Suprapubic skin (tissue), 4 donors: ENCODE measurements at places on chromosomes 11 and 22. TPM values are rescaled to one million over a fixed set of nuclear protein-coding genes. Genes with fewer than 3 reads are reported as not detected.

DNA sequence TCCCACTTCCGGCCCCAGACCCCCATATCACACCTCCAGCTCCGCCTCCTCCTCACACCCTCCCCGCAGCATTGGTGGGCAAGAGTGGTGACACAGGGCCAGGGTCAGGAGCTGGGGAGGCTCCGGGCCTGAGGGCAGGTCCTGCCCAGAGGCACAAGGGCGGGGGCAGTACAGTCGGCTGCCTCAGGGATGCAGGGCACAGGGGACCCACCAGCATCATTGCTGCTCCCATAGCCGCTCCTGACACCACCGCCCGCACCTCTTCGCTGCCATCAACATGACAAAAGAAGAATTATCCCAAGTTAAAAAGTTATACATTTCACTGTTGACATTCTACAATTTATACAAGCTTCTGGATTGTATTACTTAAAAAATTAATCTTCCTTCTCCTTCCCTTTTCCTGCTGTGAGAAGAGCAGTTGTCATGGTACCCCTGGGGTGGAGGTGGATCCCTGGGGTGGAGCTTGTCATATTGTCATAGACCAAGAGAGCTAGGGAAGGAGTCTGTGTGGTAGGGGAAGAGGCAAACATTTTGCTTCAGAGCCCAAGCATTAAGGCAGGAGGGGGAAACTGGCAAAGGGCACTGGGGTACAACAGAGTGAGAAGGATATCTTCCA is 4.1 kb downstream of the SBF2 start:
- no peaks in the 10 kb centered on the region for H3K27me3 ChIP-seq
- H3K36me3 ChIP-seq = no peaks in the 10 kb centered on the region
- DNase-seq = no peak
- H3K27ac ChIP-seq = no peak overlapping the region
- peaks cover 40% of the 10 kb centered on the region for H3K4me1 ChIP-seq

DNA sequence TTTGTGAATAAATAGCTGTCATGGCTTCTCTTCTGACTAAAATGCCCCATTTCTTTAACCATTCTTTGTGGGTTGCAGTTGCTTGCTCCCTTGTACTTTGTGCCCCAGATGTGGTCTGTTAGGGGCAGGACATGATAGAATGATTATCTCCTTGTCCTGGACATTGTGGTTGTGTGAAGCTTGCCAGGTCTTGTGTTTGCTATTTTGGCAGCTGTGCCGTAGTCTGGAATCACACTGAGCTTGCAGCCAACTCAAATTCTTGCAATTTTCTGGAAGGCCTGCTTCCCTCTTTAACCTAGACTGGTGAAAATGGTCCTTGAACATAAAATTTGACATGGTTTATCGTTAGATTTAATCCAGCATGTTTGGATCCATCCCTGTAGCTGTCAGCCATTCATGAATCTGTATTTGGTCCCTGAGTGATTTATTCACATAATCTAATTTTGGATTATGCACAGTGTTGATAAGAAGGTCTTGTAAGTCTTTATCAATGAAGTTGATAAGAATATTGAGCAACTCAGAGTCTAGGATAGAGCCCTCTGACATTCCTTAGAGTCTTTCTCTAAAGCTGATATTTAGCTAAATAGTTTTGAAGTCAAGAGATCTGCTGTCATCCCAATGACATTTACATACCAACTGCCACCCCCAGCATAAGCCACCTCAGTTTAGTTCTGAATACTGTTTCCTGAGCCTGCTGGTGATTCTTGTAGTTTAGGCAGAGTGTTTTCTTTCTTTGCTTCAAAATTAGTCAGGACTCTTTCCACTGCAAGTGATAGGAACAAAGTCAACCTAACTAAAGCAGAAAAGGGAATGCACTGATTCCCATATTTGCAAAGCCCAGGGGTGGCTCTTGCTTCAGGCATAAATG is 9.8 kb downstream of the SPON1 start:
- no peaks in the 10 kb centered on the region for H3K36me3 ChIP-seq
- no peak overlapping the region for H3K4me3 ChIP-seq
- H3K27me3 ChIP-seq = peaks cover 4% of the 10 kb centered on the region
- no peak for DNase-seq
- H3K27ac ChIP-seq = peak overlapping the region; percentile 54
- peaks cover 10% of the 10 kb centered on the region for H3K4me1 ChIP-seq

DNA sequence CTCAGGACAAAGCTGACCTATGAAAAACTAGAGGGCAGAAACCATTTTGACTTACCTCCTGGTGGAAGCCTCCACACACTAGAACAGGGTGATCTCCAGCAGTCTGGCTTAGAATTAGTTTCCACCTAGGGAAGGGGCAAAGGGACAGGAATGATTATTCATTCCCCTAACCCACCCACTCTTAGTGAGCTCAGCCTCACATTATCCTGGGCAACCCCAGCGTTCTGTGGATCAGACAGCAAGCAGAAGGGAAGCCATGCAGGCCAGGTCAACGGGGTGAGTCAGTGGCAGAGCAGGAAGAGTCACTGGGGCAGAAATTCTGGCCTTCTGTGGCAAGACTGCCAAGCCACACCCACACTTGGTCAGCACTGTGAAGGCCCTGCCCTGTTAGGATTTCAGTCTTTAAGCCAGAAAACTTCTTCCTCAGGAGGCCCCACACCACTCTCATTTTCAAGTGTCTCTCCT is 10.5 kb downstream of the NUMA1 start:
- peaks cover 3% of the 10 kb centered on the region for H3K36me3 ChIP-seq
- DNase-seq = peak; percentile 91
- no peaks in the 10 kb centered on the region for H3K27me3 ChIP-seq

GRCh38 chr11:5631969-5632635 is 7.3 kb downstream of the TRIM34 start:
- no peak overlapping the region for H3K27ac ChIP-seq
- H3K4me1 ChIP-seq = no peaks in the 10 kb centered on the region
- DNase-seq = no peak
- H3K27me3 ChIP-seq = no peaks in the 10 kb centered on the region
- H3K4me3 ChIP-seq = no peak overlapping the region

KDM4D gene
- total RNA-seq = 1.4 TPM

DNA sequence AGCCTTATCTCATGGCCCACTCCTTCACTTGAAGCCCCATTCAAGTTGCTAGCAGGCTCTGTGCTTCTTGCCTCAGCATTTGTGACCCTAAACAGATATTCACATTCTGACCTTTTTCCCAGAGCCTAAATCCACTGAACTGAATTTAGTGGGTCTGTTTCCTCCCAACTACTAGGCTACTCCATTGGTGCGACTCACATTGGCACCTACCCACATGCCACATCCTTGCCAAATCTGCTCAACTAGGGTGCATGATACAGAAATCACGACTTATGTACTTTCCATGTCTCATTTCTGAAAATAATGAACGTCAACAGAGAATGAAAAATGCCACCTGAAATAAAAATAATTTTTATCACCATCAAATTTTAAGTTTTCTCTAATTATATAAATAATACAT is 8.4 kb upstream of the MMP12 start:
- DNase-seq = no peak
- no peaks in the 10 kb centered on the region for H3K4me1 ChIP-seq
- H3K27ac ChIP-seq = no peak overlapping the region
- H3K36me3 ChIP-seq = no peaks in the 10 kb centered on the region
- H3K4me3 ChIP-seq = no peak overlapping the region
- H3K27me3 ChIP-seq = no peaks in the 10 kb centered on the region

GRCh38 chr11:95341221-95341620 is 110.2 kb upstream of the SESN3 start:
- H3K27ac ChIP-seq = peak overlapping the region; percentile 26
- H3K4me1 ChIP-seq = peaks cover 65% of the 10 kb centered on the region
- H3K27me3 ChIP-seq = no peaks in the 10 kb centered on the region
- no peak overlapping the region for H3K4me3 ChIP-seq
- no peaks in the 10 kb centered on the region for H3K36me3 ChIP-seq

DNA sequence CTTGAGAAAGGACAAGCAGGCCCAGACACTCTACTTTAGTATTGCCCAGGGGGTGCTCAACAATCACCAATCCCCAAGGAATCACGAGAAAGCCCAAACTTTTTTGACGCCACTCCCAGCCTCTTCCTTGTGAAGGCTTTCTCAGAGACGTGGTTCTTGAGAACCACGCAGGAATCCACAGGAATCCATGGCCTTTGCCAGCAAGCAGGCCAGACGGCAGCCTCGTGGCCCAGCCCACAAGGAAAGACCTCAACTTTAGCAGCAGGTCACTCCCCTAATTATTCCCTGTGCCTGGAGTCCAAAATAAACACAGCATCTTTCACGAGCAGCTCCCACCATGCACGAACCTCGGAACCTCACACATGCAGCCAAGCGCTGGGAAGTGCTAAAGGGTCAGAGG is 104.2 kb downstream of the WT1 start:
- H3K27me3 ChIP-seq = peaks cover 3% of the 10 kb centered on the region
- H3K4me3 ChIP-seq = no peak overlapping the region
- H3K27ac ChIP-seq = no peak overlapping the region
- peaks cover 7% of the 10 kb centered on the region for H3K4me1 ChIP-seq

PRAME gene
- total RNA-seq = not detected

DNA sequence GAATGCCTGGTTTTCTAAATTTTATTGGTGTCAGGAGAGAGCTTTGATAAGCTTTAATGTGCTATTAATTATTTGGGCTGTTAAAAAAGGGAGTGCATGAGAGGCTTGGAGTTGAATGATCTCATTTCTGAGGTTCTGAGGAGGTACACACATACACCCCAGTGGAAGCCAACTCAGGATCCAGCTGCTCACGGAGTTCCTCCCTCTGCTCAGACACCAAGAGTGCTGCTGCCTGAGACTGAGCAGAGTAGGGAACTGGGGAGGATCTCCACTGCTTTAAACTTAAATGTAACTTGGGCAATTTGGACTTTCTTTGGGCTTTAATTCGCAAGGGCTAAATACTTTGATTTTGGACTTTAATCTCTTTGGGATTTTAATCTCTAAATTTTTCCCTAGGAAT is 414.4 kb upstream of the CADM1 start:
- H3K27ac ChIP-seq = no peak overlapping the region
- no peak overlapping the region for H3K4me3 ChIP-seq
- DNase-seq = no peak
- H3K36me3 ChIP-seq = no peaks in the 10 kb centered on the region
- no peaks in the 10 kb centered on the region for H3K4me1 ChIP-seq
- peaks cover 17% of the 10 kb centered on the region for H3K27me3 ChIP-seq

GRCh38 chr11:7540830-7541555 is 27.2 kb downstream of the PPFIBP2 start:
- DNase-seq = no peak
- H3K27me3 ChIP-seq = no peaks in the 10 kb centered on the region
- peak overlapping the region; percentile 54 for H3K27ac ChIP-seq
- H3K36me3 ChIP-seq = no peaks in the 10 kb centered on the region
- H3K4me1 ChIP-seq = peaks cover 63% of the 10 kb centered on the region

ATP6V1E1 gene
- 106 TPM for total RNA-seq

DNA sequence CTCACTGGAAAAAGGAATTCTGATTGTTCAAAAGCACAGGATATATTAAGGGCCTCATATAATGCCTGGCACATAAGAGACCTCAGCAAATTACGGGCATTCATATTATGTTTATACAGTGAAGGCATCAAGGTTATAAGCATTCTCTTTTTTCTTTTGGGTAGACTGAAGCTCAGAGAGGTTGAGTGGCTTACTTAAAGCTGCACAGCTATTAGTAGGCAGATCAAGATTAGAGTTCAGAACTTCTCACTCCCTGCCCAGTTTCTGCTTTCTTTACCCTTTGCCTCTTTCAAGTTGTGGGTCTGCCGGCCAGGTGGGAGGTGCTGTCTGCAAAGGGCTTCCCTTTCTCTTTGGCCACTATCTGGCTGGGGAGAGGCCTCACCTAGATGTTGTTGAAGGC is 18.0 kb downstream of the CSF2RB start:
- peaks cover 12% of the 10 kb centered on the region for H3K27me3 ChIP-seq
- H3K4me1 ChIP-seq = no peaks in the 10 kb centered on the region
- no peak for DNase-seq
